ENCODE measurements at places on chromosomes 3 and 15. TPM values are rescaled to one million over a fixed set of nuclear protein-coding genes. Genes with fewer than 3 reads are reported as not detected.

The HRG gene
- not detected for total RNA-seq

The ITIH3 gene
- total RNA-seq = 0.16 TPM

The HESX1 gene
- 0.16 TPM for total RNA-seq

The TRIM71 gene
- not detected for total RNA-seq

The DPPA2 gene
- total RNA-seq = not detected

The LRRC2 gene
- under 0.01 TPM for total RNA-seq

The GABRB3 gene
- total RNA-seq = not detected

The GOLGA6B gene
- not detected for total RNA-seq

The ADGRG7 gene
- total RNA-seq = not detected

The CDHR4 gene
- not detected for total RNA-seq

The TRPC1 gene
- 4.2 TPM for total RNA-seq

The FANCD2OS gene
- not detected for total RNA-seq

The MYO5A gene
- 58.1 TPM for total RNA-seq

The TP63 gene
- total RNA-seq = under 0.01 TPM

The TEX9 gene
- total RNA-seq = 0.63 TPM

The JMJD7 gene
- total RNA-seq = 3.1 TPM

The LRRC49 gene
- 5.0 TPM for total RNA-seq

The GAP43 gene
- total RNA-seq = not detected

The DNAJA4 gene
- total RNA-seq = 7.3 TPM

The ERICH6 gene
- total RNA-seq = not detected

The TNNC1 gene
- total RNA-seq = not detected

The TXNRD3 gene
- total RNA-seq = 6.6 TPM

The CHDH gene
- 1.2 TPM for total RNA-seq

The KLHL18 gene
- 32.7 TPM for total RNA-seq

The VGLL3 gene
- total RNA-seq = 0.76 TPM

The SSUH2 gene
- not detected for total RNA-seq

The NR2E3 gene
- total RNA-seq = 0.50 TPM

The C2CD4A gene
- 1.3 TPM for total RNA-seq

The SNUPN gene
- 21.1 TPM for total RNA-seq

The ZIC1 gene
- not detected for total RNA-seq

The CADPS gene
- not detected for total RNA-seq

The GNB4 gene
- total RNA-seq = 35.1 TPM

The GOLGA6L4 gene
- total RNA-seq = 1.3 TPM

The SH2D7 gene
- total RNA-seq = not detected

The ARF4 gene
- 88.4 TPM for total RNA-seq

The KLHL40 gene
- total RNA-seq = not detected

The HDAC11 gene
- 6.5 TPM for total RNA-seq

The XRN1 gene
- 63.1 TPM for total RNA-seq

The CLRN1 gene
- total RNA-seq = not detected

The SLC2A2 gene
- not detected for total RNA-seq

The GUCA1C gene
- not detected for total RNA-seq

The SPTBN5 gene
- total RNA-seq = 5.2 TPM

The GNAT1 gene
- not detected for total RNA-seq

The ANKRD63 gene
- not detected for total RNA-seq

The SLC27A2 gene
- total RNA-seq = 0.16 TPM

The KBTBD13 gene
- total RNA-seq = not detected

The CTXN2 gene
- total RNA-seq = not detected

The PLSCR4 gene
- total RNA-seq = 693 TPM

The FBXL2 gene
- 36.5 TPM for total RNA-seq

The CHRM5 gene
- total RNA-seq = 0.31 TPM

The ATG3 gene
- total RNA-seq = 70.5 TPM

The SPINK8 gene
- total RNA-seq = not detected

All from bladder microvascular endothelial cell (primary cell).